Activated T-helper 2 cell treated with anti-CD3 and anti-CD28 coated beads, Interferon-gamma antibody, Interleukin-2, Interleukin-4, amounts not matched to agents 10 μg/mL and 5 μg/mL and 100 μg/mL, durations not matched to agents 14 hours and 24 hours and 36 hours (primary cell): ENCODE measurements at places on chromosomes 1 and 21.
A peak's percentile ranks its signal among the peaks of the same experiment; 100 is the strongest.

GRCh38 chr1:33086384-33086850, 5.5 kb downstream of the AZIN2 start:
- peaks cover 25% of the 10 kb centered on the region for H3K27me3 ChIP-seq
- H3K4me1 ChIP-seq: peaks cover 32% of the 10 kb centered on the region
- H3K27ac ChIP-seq: no peak overlapping the region
- H3K4me3 ChIP-seq: no peak overlapping the region
- no peaks in the 10 kb centered on the region for H3K36me3 ChIP-seq
- no peak for DNase-seq

DNA sequence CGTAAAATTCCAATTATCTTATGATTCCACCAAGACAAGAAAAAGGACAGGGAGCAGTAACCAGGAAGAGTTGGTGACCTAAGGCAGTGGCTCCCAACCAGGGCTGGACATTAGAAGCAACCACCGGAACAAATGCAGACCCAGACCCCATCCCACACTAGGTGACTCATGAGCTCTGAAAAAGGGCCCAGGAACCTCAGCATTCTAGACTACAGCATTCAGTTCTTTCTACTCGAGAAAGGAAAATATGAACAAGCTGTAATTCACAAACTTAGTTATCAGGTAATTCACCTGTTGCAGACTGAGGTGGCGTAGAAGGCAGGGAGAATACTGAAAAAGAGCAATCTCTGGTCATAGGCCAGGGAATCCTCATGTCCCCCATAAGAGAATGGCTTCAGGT, 138.4 kb upstream of the KRTAP19-8 start:
- no peaks in the 10 kb centered on the region for H3K27me3 ChIP-seq
- H3K36me3 ChIP-seq: peaks cover 78% of the 10 kb centered on the region
- DNase-seq: no peak
- peak overlapping the region; percentile 58 for H3K27ac ChIP-seq
- H3K4me1 ChIP-seq: peaks cover 62% of the 10 kb centered on the region
- peak overlapping the region; percentile 52 for H3K4me3 ChIP-seq

DNA sequence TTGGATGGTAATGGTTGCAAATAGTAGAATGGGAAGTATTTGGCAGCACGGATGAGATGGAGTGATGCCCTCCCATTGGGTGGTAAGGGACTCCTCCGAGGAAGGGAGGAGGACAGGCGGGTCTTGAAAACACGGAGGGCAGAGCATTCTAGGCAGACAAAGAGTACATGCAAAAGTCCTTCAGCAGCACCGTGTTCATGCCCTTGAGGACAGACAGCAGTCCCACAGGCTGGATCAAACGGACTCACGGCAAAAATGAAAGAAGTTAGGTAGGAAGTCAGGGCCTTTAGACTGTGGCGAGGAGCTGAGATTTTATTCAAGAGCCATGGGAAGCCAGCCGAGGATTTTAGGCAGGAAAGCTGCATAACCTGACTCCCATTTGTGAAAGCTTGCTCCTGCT, 253.9 kb downstream of the RHOU start:
- no peak overlapping the region for H3K4me3 ChIP-seq
- DNase-seq: no peak
- H3K27ac ChIP-seq: no peak overlapping the region
- no peaks in the 10 kb centered on the region for H3K36me3 ChIP-seq

GRCh38 chr1:91687452-91687851, 186.8 kb downstream of the CDC7 start:
- H3K4me3 ChIP-seq: no peak overlapping the region
- no peak overlapping the region for H3K27ac ChIP-seq
- peaks cover 54% of the 10 kb centered on the region for H3K36me3 ChIP-seq
- DNase-seq: no peak

DNA sequence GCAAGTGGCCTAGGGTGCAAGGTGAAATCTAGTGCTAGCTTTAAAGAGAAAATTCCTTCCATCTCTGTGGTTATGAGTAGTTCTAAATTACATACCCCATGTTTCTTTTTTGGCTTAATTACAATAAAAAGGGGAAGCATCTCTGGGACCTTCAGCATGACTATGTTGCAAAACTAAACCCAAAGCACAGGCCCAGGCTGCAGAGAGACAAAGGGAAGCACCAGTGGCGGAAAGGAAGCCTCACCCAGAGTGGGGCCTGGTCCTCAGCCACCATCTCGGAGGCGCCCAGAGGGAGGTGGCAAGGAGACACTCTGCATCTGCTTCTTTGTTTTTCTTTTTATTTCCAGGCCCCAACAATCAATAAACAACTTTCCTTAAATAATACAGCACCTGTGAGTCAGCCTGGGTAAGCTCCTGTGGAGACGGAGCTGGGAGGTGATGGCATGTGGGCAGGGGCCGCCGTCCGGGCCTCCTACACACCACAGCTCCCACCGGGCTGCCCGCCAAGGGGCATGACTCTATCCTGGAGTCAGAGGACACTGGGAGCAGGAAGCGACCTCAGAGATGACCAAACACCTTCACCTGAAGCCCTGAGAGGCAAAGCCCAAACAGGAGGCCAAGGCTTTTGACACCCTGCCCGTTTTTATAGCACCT, 21.7 kb downstream of the ITPKB start:
- no peak for DNase-seq
- peaks cover 63% of the 10 kb centered on the region for H3K36me3 ChIP-seq
- no peak overlapping the region for H3K4me3 ChIP-seq

- H3K27ac ChIP-seq: no peak overlapping the region
- no peaks in the 10 kb centered on the region for H3K36me3 ChIP-seq
- no peak for DNase-seq
- peaks cover 2% of the 10 kb centered on the region for H3K27me3 ChIP-seq
- H3K4me1 ChIP-seq: no peaks in the 10 kb centered on the region
- no peak overlapping the region for H3K4me3 ChIP-seq
Measured at GRCh38 chr1:221418346-221418745, 323.5 kb downstream of the DUSP10 start.

DNA sequence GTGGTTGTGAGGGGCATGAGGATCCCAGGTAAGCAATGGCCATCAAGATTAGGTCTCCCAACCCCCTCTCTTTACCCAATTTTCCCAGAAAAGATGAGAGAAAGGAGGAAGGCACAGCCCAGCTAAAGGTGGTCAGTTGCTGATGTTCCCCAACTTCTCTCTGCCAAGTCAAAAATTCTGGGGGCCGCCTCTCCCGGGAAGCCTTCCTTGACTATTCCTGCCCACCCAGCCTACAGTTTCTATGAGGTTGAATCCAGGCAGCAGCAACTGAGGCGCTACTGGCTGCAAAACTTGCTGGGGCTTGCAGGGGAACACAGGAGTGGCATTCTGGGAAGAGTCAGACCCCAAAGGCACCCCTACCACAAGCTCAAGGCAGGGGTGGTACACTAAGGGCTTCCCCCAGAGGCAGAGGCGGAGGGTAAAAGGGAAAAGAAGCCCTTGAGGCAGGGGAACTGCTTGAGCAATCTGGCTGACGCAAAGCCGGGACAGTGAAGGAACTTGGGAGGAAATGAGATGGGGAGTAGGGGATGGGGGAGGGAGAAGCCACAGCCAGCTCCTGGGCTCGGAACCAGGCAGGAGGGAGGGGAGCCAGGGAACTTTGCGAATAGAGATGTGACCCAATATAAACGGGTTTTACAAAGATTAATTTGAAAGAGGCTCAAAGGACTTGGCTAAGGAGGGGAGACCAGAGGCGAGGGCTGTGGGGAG, 31.2 kb downstream of the SDC3 start:
- no peaks in the 10 kb centered on the region for H3K36me3 ChIP-seq
- no peak for DNase-seq
- H3K27ac ChIP-seq: no peak overlapping the region
- peaks cover 15% of the 10 kb centered on the region for H3K27me3 ChIP-seq
- H3K4me3 ChIP-seq: no peak overlapping the region
- no peaks in the 10 kb centered on the region for H3K4me1 ChIP-seq

DNA sequence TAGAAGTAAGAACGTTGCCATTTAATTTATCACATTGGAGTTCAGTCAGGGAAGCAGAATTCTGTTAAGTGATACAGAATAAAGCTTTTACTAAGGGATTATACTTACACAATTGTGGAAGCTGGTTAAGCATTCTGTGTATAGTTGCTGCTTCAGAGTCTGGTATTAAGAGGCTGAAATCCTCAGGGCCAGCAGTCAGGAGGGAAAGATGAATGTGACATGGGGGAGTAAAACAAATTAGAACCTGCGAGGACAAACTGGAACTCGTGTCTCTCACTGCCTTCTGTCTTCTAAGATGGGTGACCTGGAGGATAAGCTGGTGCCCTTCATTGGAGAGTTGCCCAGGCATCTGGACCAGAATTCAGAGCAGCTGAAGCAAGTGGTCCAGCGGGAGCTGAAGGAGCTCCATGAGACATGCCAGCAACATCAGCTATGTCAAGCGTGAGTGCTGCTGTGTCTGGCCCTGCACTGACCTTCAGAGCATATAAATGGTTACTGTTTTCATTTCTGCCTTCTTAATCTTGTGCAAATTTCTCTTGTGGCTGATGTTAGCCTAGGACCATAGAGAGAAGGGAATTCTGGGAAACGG, 23.0 kb downstream of the MARK1 start:
- H3K27me3 ChIP-seq: no peaks in the 10 kb centered on the region
- no peak for DNase-seq
- H3K27ac ChIP-seq: no peak overlapping the region
- H3K4me1 ChIP-seq: no peaks in the 10 kb centered on the region

DNA sequence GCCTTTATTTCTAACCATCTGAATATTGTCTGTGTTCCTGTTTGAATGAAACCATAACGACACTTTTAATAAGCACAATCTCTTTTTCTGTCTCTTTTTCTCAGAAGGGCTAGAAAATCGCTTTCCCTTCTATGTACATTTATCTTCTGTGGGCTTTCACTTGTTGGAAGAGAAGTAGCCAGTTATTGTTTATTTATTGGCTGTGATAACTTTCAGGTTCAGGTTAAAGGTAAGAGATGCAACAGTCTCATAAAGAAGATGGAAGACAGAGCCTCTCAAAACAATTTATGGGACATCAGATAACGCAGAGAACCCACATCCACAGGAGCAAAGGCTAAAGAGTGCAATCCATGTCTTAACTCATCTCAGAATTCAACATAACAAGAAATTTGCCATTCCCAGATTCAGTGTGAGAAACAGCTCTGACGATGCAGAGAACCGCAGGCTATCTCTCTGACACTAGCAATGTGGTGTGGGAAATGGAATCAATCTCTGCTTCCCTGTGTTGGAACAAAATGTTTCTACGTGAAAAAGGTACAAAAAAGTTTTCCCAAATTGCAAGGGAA, 4.1 kb upstream of the CD244 start:
- H3K27ac ChIP-seq: no peak overlapping the region
- H3K4me1 ChIP-seq: peaks cover 23% of the 10 kb centered on the region
- DNase-seq: no peak
- H3K4me3 ChIP-seq: no peak overlapping the region

DNA sequence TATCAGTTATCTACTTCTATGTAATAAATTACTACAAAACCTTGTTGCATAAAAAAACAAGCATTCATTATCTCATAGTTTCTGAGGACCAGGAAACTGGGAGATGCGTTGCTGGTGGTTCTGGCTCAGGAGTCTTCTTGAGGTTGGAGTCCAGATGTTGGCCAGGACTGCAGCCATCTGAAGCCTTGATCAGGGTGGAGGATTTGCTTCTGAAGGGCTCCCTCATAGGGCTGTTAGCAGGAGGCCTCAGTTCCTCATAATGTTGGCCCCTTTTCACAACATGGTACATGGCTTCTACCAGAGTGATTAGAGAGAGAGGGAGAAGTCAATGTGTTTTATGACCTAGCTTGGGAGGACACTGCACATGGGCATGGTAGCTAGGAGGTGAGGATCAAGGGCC, 137.4 kb downstream of the CNIH3 start:
- peaks cover 2% of the 10 kb centered on the region for H3K4me1 ChIP-seq
- no peak overlapping the region for H3K27ac ChIP-seq
- H3K36me3 ChIP-seq: no peaks in the 10 kb centered on the region
- no peak for DNase-seq

DNA sequence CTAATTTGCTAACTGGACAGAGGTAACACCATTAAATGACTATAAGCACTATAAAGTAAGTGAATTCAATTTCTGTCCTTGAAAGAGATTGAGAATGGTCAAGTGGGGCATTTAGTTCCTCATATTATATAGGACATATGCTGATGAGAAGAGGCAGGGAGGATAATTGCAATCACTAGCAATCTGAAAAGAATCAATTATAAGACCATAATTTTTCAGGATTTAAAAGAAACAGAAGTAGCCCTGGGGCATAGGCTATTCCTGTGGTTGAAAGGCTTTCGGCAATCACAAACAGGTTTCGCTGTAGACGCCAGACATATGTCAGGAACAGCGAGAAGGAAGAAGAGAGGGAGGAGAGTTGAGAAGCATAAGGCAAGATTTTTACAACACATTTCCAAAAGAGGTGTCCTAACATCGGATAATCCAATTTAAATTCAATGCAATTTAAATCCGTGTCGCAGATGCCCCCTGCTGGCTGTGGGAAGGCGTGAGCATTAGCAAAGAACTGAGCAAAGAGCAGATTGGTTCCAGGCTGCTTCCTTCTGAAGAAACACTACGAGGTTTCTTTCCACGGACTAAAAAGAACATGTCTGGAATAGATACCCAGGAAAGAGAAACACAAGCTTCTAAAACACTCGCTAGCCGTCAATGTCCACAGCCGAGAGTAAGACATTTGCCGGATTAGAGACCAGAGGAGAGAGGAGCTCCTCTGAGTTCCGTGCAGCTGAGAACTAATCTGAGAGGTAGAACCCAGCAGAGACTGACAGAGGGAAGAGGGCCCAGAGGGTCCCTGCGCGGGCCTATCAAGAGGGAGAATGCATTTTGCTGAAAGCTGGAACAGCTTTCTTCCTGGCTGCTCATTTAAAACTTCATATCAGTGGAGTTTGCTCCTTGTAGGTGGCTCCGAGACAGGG, 27.9 kb downstream of the RGS5 start:
- DNase-seq: peak; percentile 11
- H3K4me3 ChIP-seq: no peak overlapping the region
- H3K36me3 ChIP-seq: no peaks in the 10 kb centered on the region
- no peak overlapping the region for H3K27ac ChIP-seq

- no peak overlapping the region for H3K27ac ChIP-seq
- no peaks in the 10 kb centered on the region for H3K36me3 ChIP-seq
Measured at GRCh38 chr1:16122916-16123315, 33.0 kb downstream of the EPHA2 start.

DNA sequence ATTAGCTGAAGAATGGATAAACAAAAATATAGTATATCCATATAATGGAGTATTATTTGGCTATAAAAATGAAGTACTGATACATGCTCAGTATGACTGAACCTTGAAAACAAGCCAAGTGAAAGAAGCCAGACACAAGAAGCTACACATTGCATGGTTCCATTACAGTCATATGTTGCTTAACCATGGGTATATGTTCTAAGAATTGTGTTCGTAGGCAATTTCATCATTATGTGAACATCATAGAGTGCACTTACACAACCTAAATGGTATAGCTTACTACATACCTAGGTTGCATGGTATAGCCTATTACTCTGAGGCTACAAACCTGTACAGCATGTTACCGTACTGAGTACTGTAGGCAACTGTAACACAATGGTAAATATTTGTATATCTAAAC, 28.6 kb upstream of the FCAMR start:
- no peaks in the 10 kb centered on the region for H3K36me3 ChIP-seq
- no peaks in the 10 kb centered on the region for H3K4me1 ChIP-seq
- DNase-seq: no peak
- H3K4me3 ChIP-seq: no peak overlapping the region

- DNase-seq: no peak
- no peak overlapping the region for H3K27ac ChIP-seq
- no peak overlapping the region for H3K4me3 ChIP-seq
Measured at GRCh38 chr1:190957565-190957964, 479.9 kb upstream of the BRINP3 start.

GRCh38 chr1:44326821-44327465, 28.1 kb downstream of the ERI3 start:
- no peak overlapping the region for H3K27ac ChIP-seq
- H3K27me3 ChIP-seq: no peaks in the 10 kb centered on the region
- DNase-seq: no peak
- H3K4me1 ChIP-seq: no peaks in the 10 kb centered on the region
